DMS 273 treated with DMSO at 0.1 percent for 48 hours (cell line): ENCODE measurements at places on chromosomes 2 and 18.

- peak; percentile 62 for DNase-seq
These were observed 104.9 kb downstream of the MBD2 start for GRCh38 chr18:54119524-54120019.

DNA sequence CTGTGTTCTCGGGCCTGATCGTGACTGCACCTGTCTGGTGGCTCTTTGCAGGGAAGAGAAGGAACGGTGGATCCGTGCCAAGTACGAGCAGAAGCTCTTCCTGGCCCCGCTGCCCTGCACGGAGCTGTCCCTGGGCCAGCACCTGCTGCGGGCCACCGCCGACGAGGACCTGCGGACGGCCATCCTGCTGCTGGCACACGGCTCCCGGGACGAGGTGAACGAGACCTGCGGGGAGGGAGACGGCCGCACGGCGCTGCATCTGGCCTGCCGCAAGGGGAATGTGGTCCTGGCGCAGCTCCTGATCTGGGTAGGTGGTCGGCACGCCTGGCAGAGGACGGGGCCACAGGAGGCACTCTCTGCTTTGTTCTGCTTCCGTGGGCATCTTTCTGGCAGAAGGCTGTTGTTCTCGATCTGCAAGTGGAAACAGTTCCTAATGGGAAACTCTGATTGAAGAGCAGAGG lies 48.0 kb downstream of the GBX2 start:
- DNase-seq = no peak

- DNase-seq = no peak
These were observed 194.4 kb downstream of the SLC8A1 start for GRCh38 chr2:40257340-40258134.

GRCh38 chr2:216436383-216436782 lies 24.1 kb downstream of the SMARCAL1 start:
- DNase-seq = no peak

DNA sequence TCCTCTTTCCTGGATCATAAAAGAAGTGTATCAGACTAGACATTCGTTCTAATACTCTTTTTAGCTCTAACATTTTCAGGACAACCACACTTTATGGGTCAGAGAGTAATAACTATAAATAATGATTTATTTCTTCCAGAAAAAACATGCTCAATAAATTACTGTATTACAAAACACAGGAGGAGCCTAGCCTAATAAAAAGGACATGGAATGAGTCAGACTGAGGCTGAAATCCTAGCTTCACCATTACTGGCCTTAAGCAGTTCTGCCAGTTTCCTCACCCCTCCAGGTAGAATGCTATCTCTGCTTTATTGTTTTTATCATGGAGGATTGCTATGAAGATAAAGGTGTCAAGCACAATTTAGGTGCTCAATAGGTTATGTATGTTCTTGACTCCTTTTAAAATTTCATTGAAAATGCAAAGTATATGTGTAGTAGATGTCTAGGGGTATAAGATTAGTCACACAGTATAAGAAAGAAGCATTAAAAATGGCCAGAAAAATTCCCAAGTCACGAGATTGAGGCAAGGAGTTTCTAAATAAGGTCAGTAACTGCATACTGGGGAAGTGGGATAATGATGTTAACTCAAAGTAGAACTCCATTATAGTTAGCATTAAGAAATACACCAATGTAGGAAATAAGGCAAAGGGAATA lies 105.5 kb upstream of the NEUROD1 start:
- no peak for DNase-seq

DNA sequence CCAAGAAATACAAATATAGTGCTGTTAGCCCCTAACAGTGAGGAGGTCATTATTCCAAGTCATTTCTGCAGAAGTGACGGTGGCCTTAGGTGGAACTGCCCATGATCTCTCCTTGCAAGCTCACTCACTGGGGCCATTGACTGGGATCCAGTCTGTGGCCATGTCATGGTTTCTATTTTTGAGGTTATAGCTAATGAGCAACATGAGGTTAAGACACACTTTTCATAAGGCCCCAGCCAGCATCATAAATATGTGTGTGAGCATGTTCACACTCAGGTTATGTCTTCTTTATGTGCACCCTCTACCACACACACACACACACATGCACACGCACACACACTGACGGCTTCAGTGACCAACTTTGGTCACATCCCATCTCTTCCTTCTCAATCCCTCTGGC lies 484 bp downstream of the AFF3 start:
- DNase-seq = no peak

DNA sequence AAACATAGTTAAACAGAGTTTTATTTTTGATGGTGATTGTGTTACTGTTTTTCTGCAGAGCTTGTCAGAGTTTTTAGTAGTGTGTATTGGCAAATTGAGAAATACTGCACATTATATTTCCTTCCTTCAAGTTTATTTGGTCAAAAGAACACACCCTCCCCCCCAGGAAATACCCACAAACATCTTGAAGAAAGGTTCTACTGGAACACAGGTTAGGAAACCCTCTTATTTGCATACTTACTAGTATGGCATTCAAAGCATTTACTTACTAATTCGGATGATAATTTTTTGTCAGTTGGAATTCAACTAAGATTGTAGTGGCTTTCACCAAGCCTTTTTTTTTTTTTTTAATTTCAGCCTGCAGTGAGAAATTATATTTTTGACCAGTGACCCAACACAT lies 9.1 kb downstream of the CAB39 start:
- DNase-seq = no peak

- DNase-seq = peak; percentile 92
These were observed 114.1 kb downstream of the COL6A3 start for GRCh38 chr2:237299906-237300305.

- no peak for DNase-seq
These were observed 65.1 kb downstream of the TIMM21 start for GRCh38 chr18:74213429-74213828.

- no peak for DNase-seq
These were observed 59.6 kb downstream of the CHRNA1 start for GRCh38 chr2:174704642-174705041.

DNA sequence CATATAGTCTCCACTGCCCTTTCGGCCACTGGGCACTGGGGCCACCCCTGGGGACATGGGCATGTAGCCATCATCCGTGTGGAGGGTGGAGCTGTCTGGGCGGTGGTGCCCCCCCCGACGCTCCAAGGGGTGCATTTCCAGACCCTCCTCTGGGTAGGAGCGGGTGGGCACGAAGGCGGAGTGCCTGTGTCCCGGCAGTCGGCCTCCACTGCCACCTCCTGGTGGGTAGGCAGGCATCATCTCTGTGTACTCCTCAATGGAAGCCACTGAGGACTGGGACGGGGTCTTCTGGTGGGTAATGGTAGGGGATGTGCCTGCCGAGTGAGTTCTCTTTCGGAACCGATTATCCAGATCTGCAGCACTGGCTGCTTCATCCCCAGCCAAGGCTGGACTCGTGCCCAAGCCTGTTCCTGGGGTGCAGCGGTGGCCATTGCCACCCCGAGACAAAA lies 2.8 kb downstream of the IRS1 start:
- no peak for DNase-seq

DNA sequence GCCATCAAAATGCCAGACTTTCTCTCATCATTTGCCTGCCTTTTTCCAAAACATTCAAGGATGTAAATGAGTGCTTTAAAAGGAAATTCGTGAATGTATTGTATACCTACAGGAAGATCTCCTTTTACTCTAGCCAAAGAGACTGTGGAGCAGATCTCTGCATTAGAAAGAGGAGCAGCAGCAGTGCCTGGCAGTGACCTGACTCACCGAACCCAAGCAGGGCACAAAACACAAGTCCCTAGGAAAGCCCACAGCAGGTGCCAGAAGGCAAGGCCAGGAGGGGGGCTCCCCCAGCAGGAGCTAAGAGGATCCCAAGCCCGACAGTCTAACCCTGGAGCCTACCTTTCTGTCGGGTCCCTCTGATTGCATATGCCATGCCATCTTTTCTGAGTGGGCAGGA lies 47.9 kb downstream of the L3MBTL4 start:
- no peak for DNase-seq

DNA sequence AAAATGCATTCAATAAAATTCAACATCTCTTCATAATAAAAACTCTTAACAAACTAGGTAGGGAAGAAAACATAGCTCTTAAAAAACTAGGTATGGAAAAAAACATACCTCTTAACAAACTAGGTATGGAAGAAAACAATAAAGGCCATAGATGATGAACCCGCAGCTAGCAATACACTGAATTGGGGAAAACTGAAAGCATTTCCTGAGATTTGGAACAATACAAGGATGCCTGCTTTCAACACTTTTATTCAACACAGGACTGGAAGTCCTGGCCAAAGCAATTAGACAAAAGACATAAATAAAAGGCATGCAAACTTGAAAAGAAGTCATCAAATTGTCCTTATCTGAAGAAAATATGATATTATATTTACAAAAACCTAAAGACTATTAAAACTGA lies 67.8 kb downstream of the NCKAP1 start:
- DNase-seq = no peak
